ENCODE measurements at places on chromosomes 13 and 19.
A peak's percentile ranks its signal among the peaks of the same experiment; 100 is the strongest.

DNA sequence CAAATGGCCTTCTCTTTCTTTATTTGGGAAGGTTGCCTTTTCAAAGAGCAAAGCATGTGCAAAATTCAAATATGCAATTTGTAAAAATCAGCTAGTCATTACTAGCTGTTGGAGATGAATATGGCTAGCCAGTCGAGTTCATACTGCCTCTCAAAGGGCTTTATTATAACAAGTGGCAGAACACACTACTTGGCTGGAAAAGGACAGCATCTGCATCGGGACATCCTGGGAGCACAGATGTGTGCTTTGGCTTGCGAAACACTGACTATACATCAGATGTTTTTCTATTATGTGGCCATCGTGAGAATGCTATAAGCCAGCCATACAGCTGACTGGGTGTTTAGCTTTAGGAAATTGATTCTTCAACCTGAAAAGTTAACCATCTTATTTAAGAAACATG lies 424.2 kb downstream of the KCTD12 start:
- DNase-seq = peak; percentile 24

- peak; percentile 61 for DNase-seq
Measured at GRCh38 chr19:51607920-51608562, 22.2 kb downstream of the SIGLEC5 start.

DNA sequence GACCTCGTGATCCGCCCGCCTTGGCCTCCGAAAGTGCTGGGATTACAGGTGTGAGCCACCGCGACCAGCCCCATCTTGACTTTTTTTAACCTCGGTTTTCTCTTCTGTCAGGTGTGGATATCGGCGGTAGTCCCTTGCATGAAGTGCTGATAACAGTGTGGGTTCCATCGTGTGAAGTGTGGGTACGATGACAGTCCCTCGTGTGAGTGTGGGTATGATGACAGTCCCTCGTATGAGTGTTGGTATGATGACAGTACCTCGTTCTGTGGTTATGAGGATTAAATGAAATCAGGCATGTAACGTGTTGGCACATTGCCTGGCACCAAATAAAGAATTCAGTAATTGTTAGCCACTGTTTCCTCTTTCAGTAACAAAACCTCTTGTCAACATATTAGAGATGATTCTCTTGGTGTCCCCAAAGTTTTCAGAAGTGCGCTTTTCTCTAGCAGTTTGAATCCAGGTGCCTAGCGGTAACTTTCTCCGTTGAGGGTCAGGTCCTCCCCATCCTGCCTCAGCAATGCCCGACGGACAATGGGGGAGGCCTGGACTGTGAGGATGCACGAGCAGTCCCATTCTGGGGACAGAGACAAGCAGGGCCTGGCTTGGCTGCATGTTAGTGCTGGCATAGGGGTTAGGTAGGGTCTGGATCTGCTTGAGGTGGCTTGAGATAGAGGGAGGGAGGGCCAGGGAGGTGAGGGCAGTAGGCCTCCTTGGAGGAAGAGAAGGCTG lies 15.3 kb downstream of the GATAD2A start:
- peak; percentile 32 for DNase-seq

- no peak for DNase-seq
Measured at GRCh38 chr13:78977311-78977710, 318.4 kb upstream of the OBI1 start.

DNA sequence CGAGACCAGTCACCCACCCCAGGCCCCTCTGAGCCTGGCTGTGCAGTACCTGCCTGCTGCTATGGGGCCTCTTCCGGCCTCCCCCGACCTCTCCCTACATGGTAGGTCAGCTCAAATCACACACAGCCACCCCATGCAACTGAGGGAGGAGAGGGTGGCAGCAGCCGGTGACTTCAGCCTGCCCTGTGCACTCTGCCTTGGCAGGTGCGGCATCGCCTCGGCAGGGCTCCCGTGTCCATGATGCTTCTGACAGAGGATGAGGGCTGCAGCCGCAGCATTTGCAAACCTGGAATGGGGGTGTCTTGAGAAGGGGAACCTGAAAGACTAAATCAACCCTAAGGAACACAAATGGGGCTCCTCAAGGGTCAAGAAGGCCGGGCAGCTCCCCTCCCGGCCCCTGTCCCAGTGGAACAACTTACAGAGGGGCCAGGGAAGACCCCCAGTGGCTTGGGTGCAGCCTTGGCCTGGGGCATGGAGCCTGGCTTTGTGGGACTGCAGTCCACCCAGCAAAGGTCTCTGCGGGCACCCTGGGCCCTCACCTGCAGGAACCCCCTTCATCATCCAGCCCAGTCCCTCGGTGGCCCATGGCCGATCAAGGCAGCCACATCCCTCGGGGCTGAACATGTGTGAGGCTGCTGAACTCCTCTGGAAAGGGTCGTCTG lies 6.7 kb downstream of the TEX29 start:
- no peak for DNase-seq

- peak; percentile 46 for DNase-seq
Measured at GRCh38 chr13:45341799-45342500, 967 bp upstream of the TPT1 start.

GRCh38 chr19:778910-779653 lies 18.2 kb upstream of the PTBP1 start:
- peak; percentile 92 for DNase-seq

DNA sequence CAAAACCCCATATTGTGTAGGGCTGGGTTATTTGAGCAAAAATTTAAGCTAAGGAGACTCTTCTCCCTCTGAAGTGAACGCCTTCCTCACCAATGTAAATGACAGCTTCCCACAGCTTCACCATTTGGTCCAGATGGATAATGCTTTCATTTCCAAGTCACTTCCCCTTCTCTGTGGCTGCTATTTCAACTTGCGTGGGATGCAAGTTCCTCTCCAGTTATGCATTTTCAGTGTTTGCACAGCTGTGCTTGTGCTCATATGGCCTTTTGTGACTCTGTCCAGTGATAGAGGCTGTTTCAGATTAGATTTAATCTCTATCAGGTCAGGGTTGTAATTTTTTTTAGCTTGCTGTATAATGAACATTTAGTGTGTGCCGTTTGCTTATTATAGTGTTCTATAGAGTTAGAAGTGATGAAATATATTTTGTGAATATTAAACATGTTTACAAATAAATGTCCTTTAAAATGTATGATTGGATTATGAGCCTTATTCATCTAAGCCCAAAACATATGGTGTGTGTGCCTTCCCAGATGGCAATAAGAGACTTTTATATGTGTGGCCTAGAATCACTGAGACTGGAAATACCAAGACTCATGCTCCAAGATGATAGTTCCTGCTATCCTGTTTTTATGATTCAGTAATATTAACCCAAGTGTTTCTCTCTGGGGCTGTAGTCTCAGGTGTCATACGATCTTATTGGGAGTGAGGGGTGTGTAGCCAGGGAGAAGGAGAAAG lies 86.6 kb downstream of the TNFRSF19 start:
- peak; percentile 70 for DNase-seq

GRCh38 chr13:46383383-46383782 lies 3.7 kb downstream of the RUBCNL start:
- DNase-seq = no peak

DNA sequence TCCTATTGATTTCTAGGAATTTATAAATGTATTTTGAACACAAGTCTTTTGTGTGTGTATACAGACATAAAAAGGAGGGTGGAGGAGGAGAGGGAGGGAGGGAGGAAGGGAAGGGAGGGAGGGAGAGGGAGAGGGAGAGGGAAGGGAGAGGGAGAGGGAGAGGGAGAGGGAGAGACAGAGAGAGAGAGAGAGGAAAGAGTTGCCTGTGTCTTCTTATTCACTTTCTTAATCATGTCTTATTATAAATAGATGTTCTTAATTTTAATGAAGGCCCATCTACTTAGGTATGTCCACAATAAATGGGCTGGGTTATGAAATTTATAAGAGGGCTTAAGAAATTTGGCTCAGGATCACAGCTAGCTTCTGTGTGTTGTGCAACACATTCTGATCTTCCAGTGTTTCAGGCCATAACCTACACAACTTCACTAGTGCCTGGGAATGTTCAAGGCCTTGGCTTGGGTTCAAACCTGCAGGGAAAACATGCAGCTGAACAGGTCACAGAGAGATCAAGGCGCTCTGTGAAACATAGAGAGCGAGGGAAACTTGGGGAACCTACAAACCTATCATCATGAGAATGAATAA lies 39.3 kb downstream of the ZNF45 start:
- no peak for DNase-seq

GRCh38 chr19:5663904-5664303 lies 16.4 kb downstream of the MICOS13 start:
- DNase-seq = no peak

GRCh38 chr13:36163809-36164308 lies 32.7 kb upstream of the DCLK1 start:
- peak; percentile 92 for DNase-seq

- DNase-seq = no peak
Measured at GRCh38 chr13:109875746-109876145, 89.4 kb upstream of the IRS2 start.

- no peak for DNase-seq
Measured at GRCh38 chr13:33884531-33885220, 66.7 kb downstream of the RFC3 start.

GRCh38 chr19:485077-485476 lies 11.2 kb upstream of the MADCAM1 start:
- no peak for DNase-seq

GRCh38 chr13:80048030-80048429 lies 292.9 kb downstream of the SPRY2 start:
- DNase-seq = no peak

- DNase-seq = no peak
Measured at GRCh38 chr19:22622020-22622419, 12.1 kb upstream of the ZNF492 start.

DNA sequence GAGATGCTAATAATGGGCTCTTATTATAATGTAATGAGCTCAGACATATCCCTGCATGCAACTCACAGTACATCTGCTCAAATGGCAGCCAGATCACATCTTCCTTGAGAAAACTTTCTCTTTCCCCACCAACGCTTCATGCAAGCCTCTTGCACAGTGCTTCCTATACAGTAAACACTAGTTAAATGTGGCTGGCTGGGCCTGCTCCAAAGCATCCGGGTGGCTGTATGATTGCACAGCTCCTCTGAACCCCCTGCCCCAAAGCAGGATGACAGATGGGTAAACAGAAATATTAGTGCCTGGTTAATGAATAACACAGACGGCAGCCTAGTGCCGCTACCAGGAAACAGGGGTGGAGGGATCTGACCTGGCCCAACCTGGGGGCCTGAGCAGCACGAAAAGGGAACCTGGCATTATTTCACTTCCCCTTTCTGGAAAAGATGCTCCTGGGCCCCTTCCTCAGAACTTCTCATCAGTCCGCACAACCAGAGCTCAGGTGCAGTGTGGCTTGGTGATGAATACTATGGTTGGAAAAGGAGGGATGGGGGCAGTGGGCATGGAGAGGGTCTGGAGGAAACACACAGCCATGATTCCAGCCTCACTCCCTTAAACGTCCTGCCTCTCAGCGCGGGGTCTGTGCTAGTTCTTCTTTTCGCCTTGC lies 10.8 kb downstream of the FFAR2 start:
- DNase-seq = no peak

DNA sequence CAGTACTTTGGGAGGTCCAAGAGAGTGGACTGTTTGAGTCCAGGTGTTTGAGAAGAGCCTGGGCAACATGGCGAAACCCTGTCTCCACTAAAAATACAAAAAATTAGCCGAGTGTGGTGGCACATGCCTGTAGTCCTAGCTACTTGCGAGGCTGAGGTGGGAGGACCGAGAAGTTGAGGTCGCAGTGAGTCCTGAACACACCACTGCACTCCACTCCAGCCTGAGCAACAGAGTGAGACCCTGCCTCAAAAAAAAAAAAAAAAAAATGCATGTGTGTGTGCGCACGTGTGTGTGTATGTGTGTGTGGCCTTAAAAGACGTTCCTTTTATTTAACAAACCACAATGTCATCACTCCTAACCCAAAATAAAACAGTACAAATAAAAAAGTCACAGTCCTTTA lies 62.6 kb downstream of the MAP4K1 start:
- DNase-seq = no peak

GRCh38 chr19:20078581-20079031 lies 806 bp downstream of the ZNF90 start:
- DNase-seq = peak; percentile 27
